ENCODE measurements at places on chromosomes 1 and 21. TPM values are rescaled to one million over a fixed set of nuclear protein-coding genes. Genes with fewer than 3 reads are reported as not detected.

The ZNF672 gene
- 15.4 TPM for polyA plus RNA-seq

The BRDT gene
- not detected for polyA plus RNA-seq

The HOOK1 gene
- 11.8 TPM for polyA plus RNA-seq

The PROX1 gene
- polyA plus RNA-seq, result 0.24 TPM

The ACKR1 gene
- not detected for polyA plus RNA-seq

The PLPPR5 gene
- 0.50 TPM for polyA plus RNA-seq

The GPR37L1 gene
- polyA plus RNA-seq, result 0.01 TPM

The OR2T11 gene
- polyA plus RNA-seq, result not detected

The USF1 gene
- 40.7 TPM for polyA plus RNA-seq

The LCE1C gene
- polyA plus RNA-seq, result 1.8 TPM

The SPRR2B gene
- not detected for polyA plus RNA-seq

The F5 gene
- polyA plus RNA-seq, result not detected

The HSD3B2 gene
- polyA plus RNA-seq, result not detected

The RNF220 gene
- 48.1 TPM for polyA plus RNA-seq

The S100A16 gene
- 2,299 TPM for polyA plus RNA-seq

The IL20 gene
- 4.7 TPM for polyA plus RNA-seq

The GPR153 gene
- polyA plus RNA-seq, result 7.2 TPM

The BTBD8 gene
- 0.76 TPM for polyA plus RNA-seq

The TOR1AIP2 gene
- polyA plus RNA-seq, result 41.9 TPM

The SPRR2E gene
- polyA plus RNA-seq, result 6.7 TPM

The ARHGEF10L gene
- polyA plus RNA-seq, result 2.4 TPM

The OR2L5 gene
- not detected for polyA plus RNA-seq

The RGS7 gene
- not detected for polyA plus RNA-seq

The TSPAN1 gene
- 362 TPM for polyA plus RNA-seq

The OR10Z1 gene
- polyA plus RNA-seq, result not detected

The RAB25 gene
- polyA plus RNA-seq, result 159 TPM

The MXRA8 gene
- 0.14 TPM for polyA plus RNA-seq

The IGSF21 gene
- polyA plus RNA-seq, result not detected

The TRABD2B gene
- 0.16 TPM for polyA plus RNA-seq

The UBE4B gene
- polyA plus RNA-seq, result 8.7 TPM

The S100A4 gene
- 26.7 TPM for polyA plus RNA-seq

The KCNJ15 gene
- polyA plus RNA-seq, result 71.6 TPM

The A3GALT2 gene
- not detected for polyA plus RNA-seq

The GPR161 gene
- polyA plus RNA-seq, result 9.1 TPM

The OSBPL9 gene
- 62.7 TPM for polyA plus RNA-seq

The PDZK1 gene
- 0.21 TPM for polyA plus RNA-seq

The CBS gene
- 10.6 TPM for polyA plus RNA-seq

The LHX4 gene
- not detected for polyA plus RNA-seq

The COL9A2 gene
- polyA plus RNA-seq, result 1.6 TPM

The FCGR3A gene
- not detected for polyA plus RNA-seq

The PAQR6 gene
- 2.2 TPM for polyA plus RNA-seq

The GJA8 gene
- not detected for polyA plus RNA-seq

The ARF1 gene
- 451 TPM for polyA plus RNA-seq

The TSNAX gene
- 21.5 TPM for polyA plus RNA-seq

The OR2L13 gene
- not detected for polyA plus RNA-seq

The SPRR3 gene
- 8.3 TPM for polyA plus RNA-seq

The KCTD3 gene
- 43.4 TPM for polyA plus RNA-seq

The CHIA gene
- not detected for polyA plus RNA-seq

The MCOLN2 gene
- polyA plus RNA-seq, result 0.12 TPM

The TBX19 gene
- polyA plus RNA-seq, result 1.2 TPM

The KANK4 gene
- polyA plus RNA-seq, result 8.5 TPM

The SYNC gene
- polyA plus RNA-seq, result 12.0 TPM

The GJC2 gene
- polyA plus RNA-seq, result 0.63 TPM

The BTBD19 gene
- 2.2 TPM for polyA plus RNA-seq

Data from keratinocyte (primary cell).